ENCODE measurements at places on chromosomes 3 and 15.

DNA sequence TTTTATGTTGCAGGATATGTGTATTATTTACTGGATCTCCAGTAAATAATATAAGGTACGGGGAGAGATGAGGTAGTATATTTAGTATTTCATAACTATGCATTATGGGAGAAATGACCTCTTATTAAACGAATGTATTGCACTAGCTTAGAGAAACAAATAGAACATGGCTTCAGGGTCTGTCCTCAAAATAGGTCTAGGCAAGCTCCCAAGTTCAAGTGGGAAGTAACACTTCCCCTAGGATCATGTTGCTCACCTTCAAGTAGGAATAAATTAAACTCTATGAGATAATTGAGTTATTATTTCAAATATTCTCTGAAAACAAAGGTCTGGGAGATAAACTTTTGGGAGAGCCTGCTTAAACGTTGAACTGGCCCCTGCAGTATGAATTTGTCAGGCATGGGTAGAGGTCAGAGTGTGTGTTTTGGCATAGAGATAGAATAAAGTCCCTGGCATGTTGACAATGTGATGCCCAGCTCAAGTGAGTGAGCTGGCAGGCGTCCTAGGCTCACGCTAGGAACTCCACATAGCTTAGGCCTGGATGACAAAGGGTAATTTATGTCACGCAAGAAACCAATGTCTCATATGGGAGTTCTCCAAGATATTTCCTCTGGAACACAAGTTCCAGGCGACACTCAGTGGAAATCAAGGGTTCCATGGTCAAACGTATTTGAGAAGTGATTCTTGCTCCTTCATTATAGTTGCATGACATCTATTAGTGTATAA is 236.8 kb downstream of the CACNA2D3 start:
- no peak for DNase-seq

GRCh38 chr3:123290107-123290930 is 88.6 kb downstream of the SEC22A start:
- DNase-seq, result no peak

DNA sequence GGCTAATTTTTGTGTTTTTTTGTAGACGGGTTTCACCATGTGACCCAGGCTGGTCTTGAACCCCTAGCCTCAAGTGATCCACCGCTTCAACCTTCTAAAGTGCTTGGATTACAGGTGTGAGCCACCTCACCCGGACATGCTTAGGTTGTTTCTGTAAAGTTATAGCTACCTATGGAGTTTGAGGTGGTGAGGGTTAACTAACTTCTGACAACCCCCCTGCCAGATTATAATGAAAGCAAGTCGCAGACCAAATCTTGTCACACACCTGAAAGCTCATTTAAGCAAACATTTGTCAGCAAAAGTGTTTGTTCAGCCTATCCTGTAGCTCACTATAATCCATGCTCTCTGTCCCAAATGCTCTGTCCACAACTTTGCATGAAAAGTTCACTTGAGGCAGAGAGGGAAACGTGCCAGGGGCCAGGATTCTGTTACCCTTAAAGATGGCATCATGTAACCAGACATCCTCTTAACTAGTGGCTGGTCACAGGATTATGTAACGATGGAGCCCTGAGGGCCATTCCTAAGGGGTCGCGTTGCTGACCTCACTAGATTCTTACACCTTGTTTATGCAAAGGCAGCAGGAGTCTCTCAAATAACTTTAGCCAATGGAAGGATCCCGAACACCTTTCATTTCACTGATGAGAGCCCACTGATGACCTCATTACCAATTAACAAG is 24.1 kb upstream of the SENP5 start:
- no peak for DNase-seq

GRCh38 chr15:89141885-89142284 is 53.6 kb downstream of the ABHD2 start:
- DNase-seq, result no peak

DNA sequence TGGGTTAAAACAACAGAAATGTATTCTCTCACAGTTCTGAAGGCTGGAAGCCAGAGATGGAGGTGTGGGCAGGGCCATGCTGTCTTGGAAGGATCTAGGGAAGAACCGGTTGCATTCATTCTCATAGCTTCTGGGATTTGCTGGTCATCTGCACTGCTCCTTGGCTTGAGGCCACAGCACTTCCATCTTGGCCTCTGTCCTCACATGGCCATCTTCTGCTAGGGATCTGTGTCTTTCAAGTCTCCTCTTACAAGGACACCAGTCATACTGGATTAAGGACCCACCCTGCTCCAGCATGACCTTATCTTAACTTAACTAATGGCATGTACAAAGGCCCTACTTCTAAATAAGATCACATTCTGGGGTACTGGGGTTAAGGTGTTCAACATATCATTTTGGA is 47.7 kb downstream of the RPLP1 start:
- DNase-seq, result no peak

DNA sequence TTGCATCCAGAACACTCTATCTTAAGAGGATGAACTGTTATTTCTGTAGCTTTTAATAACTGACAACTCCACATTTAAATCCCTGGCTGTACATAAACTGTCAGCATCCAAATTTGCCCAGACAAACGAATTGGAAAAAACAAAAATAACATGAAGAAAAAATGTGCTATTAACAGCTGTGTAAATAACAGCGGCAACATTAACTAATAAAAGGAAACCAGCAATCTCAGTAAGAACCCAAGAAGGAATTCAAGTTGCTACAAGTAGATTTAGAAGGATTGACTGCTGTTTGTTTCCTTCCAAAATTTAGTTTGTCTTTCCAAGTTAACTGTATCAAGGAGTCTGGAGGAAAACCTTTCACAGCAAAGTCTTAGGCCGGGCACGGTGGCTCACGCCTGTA is 550.6 kb upstream of the MDFIC2 start:
- DNase-seq, result no peak

DNA sequence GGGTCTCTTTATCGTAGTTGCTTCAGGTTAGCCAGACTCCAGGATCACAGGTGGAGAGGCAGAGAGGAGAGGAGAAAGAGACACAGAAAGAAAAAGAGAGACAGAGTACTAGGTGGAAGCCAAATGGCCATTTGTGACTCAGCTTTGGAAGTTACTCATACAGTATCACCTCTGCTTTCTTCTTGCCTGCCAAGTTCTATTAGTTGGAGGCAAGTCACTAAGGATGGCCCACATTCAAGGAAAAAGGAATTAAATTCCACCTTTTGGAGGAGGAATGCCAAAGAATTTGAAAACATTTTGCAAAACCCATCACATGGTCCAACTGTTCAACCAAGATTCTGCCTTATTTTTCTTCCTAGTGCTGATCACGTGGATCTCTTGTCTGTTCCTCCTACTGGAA is 291.1 kb downstream of the CHL1 start:
- no peak for DNase-seq

DNA sequence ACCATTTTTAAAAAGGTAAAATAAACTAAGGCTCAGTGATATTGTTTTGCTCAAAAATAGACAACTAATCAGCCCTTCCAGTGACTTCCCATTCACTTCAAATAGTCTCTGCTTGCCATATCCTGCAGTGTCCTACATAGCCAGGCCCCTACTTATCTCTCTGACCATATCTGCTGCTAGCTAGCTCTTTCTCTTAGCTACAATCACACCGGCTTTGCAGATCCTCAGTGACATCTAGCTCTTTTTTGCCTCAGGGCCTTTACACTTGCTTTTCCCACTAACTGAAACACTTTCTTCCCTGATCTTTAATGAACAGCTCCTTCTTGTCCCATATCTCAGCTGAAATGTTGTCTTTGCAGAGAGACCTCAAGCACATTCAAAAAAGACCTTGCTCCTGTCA is 161.3 kb downstream of the IL5RA start:
- no peak for DNase-seq
